A549 treated with Hydrocortisone at 1 μM for 4 hours (cell line): ENCODE measurements at places on chromosomes 4 and X. TPM values are rescaled to one million over a fixed set of nuclear protein-coding genes. Genes with fewer than 3 reads are reported as not detected.

The TNIP3 gene
- total RNA-seq, result 0.22 to 0.60 TPM (median 0.35 TPM) in 5 replicates

The TCEAL7 gene
- total RNA-seq, result not detected in 5 replicates

The PTPN13 gene
- 3.3 to 5.2 TPM (median 3.8 TPM) in 5 replicates for total RNA-seq

The AFF2 gene
- not detected in 5 replicates for total RNA-seq

The MAGEB1 gene
- not detected in 5 replicates for total RNA-seq

The IRS4 gene
- 0.03 to 0.05 TPM in 2 of 5 replicates, not detected in the others for total RNA-seq

The SLC49A3 gene
- 0.09 to 0.31 TPM (median 0.20 TPM) in 5 replicates for total RNA-seq

The ZCCHC13 gene
- total RNA-seq, result not detected in 5 replicates

The F8A3 gene
- total RNA-seq, result 0.53 to 1.2 TPM (median 0.91 TPM) in 5 replicates

The PF4V1 gene
- total RNA-seq, result not detected in 5 replicates

The CCNA2 gene
- 37.6 to 51.4 TPM (median 45.1 TPM) in 5 replicates for total RNA-seq

The HSFX4 gene
- 0.09 TPM in 1 of 5 replicates, not detected in the others for total RNA-seq

The ABCB7 gene
- total RNA-seq, result 14.5 to 18.0 TPM (median 16.2 TPM) in 5 replicates

The SSX5 gene
- not detected in 5 replicates for total RNA-seq

The IQCM gene
- not detected in 5 replicates for total RNA-seq

The RHOXF1 gene
- not detected in 5 replicates for total RNA-seq

The KIT gene
- 0.02 to 0.03 TPM (median 0.03 TPM) in 3 of 5 replicates, not detected in the others for total RNA-seq

The TCEAL5 gene
- total RNA-seq, result 0.11 TPM in 1 of 5 replicates, not detected in the others

The BEX3 gene
- total RNA-seq, result 224 to 269 TPM (median 256 TPM) in 5 replicates

The KIF4A gene
- 25.7 to 31.0 TPM (median 26.9 TPM) in 5 replicates for total RNA-seq

The TEX13D gene
- total RNA-seq, result not detected in 5 replicates

The SYTL4 gene
- 2.4 to 4.8 TPM (median 3.5 TPM) in 5 replicates for total RNA-seq

The DGKK gene
- total RNA-seq, result not detected in 5 replicates

The TMSB15A gene
- 0.56 to 1.1 TPM (median 0.72 TPM) in 5 replicates for total RNA-seq

The SLC10A7 gene
- total RNA-seq, result 1.8 to 2.3 TPM (median 2.0 TPM) in 5 replicates

The CXXC4 gene
- total RNA-seq, result 0.01 to 0.03 TPM (median 0.02 TPM) in 4 of 5 replicates, not detected in the other

The CXorf49 gene
- total RNA-seq, result not detected in 5 replicates

The SH2D1A gene
- total RNA-seq, result not detected in 5 replicates

The RNF212 gene
- 1.4 to 2.8 TPM (median 2.4 TPM) in 5 replicates for total RNA-seq

The TXK gene
- total RNA-seq, result 0.13 to 0.38 TPM (median 0.17 TPM) in 5 replicates

The F9 gene
- not detected in 5 replicates for total RNA-seq

The NEIL3 gene
- total RNA-seq, result 7.2 to 9.4 TPM (median 8.7 TPM) in 5 replicates

The ABCD1 gene
- 2.5 to 4.0 TPM (median 3.6 TPM) in 5 replicates for total RNA-seq

The SLC7A11 gene
- total RNA-seq, result 16.0 to 23.1 TPM (median 17.5 TPM) in 5 replicates

The TMEM271 gene
- total RNA-seq, result not detected in 5 replicates

The NOX1 gene
- 0.05 to 0.15 TPM (median 0.10 TPM) in 4 of 5 replicates, not detected in the other for total RNA-seq

The FAM53A gene
- 0.82 to 1.7 TPM (median 1.1 TPM) in 5 replicates for total RNA-seq

The GAGE12J gene
- total RNA-seq, result not detected in 5 replicates

The APLN gene
- 0.82 to 1.1 TPM (median 0.85 TPM) in 5 replicates for total RNA-seq

The ANXA3 gene
- 60.0 to 74.2 TPM (median 65.4 TPM) in 5 replicates for total RNA-seq

The PLAC8 gene
- 0.46 to 1.2 TPM (median 1.1 TPM) in 5 replicates for total RNA-seq

The DCHS2 gene
- 0.01 TPM in 1 of 5 replicates, not detected in the others for total RNA-seq

The TLR6 gene
- total RNA-seq, result 1.8 to 2.6 TPM (median 2.2 TPM) in 5 replicates

The OCRL gene
- total RNA-seq, result 18.9 to 29.8 TPM (median 24.8 TPM) in 5 replicates

The ZAR1 gene
- 0.07 to 0.18 TPM (median 0.15 TPM) in 3 of 5 replicates, not detected in the others for total RNA-seq

The EOLA1 gene
- 19.1 to 22.1 TPM (median 20.9 TPM) in 5 replicates for total RNA-seq

The SLC4A4 gene
- 1.0 to 1.9 TPM (median 1.3 TPM) in 5 replicates for total RNA-seq

The SPANXB1 gene
- total RNA-seq, result 1.5 to 3.4 TPM (median 2.0 TPM) in 5 replicates

The BANK1 gene
- total RNA-seq, result 0.70 to 1.2 TPM (median 1.0 TPM) in 5 replicates

The MGAT4D gene
- not detected in 5 replicates for total RNA-seq

The SERTM2 gene
- not detected in 5 replicates for total RNA-seq

The BEX1 gene
- not detected in 5 replicates for total RNA-seq

The CTAG1A gene
- not detected in 5 replicates for total RNA-seq

The TRAM1L1 gene
- total RNA-seq, result 0.33 to 0.86 TPM (median 0.52 TPM) in 5 replicates
